ENCODE measurements at places on chromosomes 6 and 20. TPM values are rescaled to one million over a fixed set of nuclear protein-coding genes. Genes with fewer than 3 reads are reported as not detected.

GRCh38 chr6:118712969-118713368 lies 61.6 kb upstream of the CEP85L start:
- DNase-seq: peak; percentile 24

The INSM1 gene
- total RNA-seq: not detected

DNA sequence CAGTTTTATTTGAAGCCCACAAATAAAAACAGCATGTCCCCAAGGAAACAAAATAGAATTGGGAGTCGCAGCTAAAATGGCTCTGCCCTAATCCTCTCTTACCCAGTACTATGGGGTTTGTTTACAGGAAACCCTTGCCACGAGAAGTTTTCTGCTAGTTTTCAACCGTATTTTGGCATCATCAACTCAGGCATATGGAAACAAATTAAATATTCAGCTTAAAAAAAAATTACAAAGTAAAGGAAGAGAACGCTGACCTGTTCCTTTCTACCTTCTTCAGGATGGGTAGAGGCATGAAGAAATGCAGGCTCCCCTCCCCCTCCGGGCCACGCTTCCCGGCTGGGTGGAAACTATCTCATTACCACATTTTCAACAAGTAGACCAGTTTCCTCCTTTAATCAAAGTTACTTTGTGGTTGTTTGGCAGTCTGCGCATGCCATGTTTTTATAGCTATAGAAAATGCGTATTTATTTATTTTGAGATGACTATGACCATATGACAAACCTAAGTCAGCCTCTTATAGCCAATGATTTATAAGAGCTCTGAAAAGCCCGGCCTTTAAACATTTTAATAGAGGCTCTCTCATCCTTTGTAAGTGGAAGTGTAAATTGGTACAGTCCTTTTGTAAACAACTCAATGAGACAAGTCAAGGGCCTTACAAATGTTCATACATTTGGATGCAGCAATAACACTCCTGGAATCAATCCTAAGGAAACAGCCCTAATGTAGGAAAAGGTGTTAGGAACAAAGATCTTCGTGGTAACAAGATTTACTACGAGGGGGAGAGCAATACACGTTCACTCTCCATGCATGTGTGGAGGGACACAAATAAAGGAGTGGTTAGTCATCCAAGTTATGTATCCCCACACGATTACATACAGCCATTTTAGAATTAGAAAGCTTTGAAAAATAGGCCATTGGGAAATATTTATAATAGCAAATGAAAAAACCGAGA lies 16.1 kb upstream of the ZNF217 start:
- peak; percentile 27 for DNase-seq

The HSPA12B gene
- 8.7 TPM for total RNA-seq

GRCh38 chr6:128098000-128098581 lies 197.2 kb upstream of the THEMIS start:
- no peak for DNase-seq

The TMEM151B gene
- not detected for total RNA-seq

The SLC32A1 gene
- not detected for total RNA-seq

GRCh38 chr6:47749757-47750156 lies 32.1 kb upstream of the OPN5 start:
- no peak for DNase-seq

DNA sequence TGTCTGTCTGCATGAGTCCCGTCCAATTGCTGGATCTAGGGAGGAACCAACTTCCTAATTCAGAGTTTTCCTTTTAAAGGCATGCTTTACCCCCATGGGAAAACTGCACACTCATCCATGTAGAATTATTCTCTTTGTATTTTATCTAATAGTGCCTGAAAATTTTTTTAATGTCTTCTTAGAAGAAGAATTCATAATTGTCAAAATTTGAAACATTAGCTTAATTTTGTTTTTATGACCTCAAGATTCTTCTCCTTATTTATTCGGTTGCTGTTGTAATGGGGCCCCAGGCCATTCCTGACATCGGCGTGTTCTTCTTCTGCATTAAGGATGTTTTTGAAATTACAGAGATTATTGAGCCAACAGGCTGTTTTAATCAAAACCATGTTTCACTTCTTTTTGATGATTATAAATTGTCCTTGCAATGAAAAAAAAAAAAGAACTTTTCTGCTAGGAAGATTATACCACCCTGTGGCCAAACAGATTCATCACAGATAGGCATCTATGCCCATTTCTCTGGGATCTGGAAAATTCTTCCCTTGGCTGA lies 100.3 kb downstream of the ZNF217 start:
- no peak for DNase-seq

DNA sequence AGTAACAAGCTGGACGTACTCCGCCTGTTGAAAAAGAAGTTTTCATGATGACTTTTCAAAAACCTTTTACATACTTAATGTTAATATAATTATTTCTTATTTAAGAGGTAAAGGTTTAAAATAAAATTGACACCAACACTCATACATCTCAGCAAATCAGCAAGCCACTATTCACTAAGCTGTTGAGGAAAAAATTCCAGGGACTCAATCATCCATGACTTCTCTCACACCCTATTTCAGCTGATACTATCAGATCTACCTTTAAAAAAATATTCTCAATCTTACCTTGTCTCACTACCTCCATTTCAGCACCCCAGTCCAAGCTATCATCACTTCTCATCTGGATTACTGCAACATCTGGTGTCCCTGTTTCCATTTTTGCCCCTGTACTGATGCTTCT lies 109.3 kb downstream of the HACE1 start:
- no peak for DNase-seq

DNA sequence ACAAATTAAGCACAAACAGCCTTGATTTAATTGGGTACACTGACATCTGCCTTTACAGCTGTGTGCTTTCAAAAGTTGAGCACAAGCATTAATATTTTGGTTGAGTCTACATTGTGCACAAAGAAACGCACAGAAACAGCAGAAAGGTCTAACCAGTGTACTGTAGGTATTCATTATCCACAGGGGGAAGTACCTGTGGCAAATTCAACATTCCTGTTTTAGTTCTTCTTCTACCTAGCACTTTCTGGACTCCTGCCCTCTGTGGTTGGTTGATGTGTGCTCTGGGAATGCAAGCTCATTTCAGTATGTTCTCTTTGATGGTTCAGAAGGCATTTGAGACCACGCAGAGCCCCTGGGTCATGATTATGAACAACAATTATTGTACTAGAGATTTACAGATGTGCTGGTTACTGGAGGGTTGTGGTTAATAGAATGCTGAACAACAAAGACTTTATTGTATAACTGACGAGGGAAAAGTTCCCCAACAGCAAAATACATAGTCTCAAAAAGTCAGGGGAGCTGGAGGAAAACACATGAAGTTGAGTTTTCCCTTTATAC lies 26.6 kb upstream of the DAAM2 start:
- DNase-seq: no peak

The C6orf15 gene
- not detected for total RNA-seq

DNA sequence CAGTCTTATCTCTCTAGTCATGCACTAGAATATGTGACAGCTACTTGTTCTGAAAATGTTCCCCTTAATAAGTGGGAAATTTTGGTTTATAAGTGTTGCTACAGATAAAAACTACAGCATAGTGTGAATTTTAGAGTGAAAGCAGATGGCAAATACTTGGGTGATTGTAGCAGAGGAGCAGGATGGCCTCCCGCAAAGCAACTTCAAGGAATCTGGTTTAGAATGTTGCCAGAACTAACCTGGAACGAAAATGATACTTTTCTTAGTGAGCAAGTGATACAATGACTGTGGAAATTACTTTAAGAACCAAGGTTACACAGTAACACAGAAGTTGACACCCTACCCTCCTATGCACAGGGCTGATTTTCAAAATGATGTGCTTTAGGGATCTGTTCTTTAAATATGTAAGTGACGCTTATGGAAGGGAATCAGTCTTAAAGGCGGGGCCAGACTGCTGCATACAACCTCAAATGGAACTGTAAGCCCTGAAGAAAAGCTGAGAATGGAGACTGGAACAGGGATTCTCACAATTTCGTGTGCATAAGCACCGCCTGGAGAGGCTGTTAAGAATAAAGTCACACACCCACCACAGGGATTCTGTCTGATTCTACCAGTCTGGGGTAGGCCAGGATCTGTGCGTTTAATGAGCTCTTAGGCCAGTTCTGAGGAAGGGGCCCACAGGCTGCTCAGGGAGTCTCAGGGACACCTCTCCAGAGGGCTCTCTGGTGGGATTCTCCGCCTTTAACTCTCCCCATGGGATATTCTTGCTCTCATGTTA lies 97.9 kb downstream of the FYN start:
- DNase-seq: no peak

The LYRM2 gene
- total RNA-seq: 12.7 TPM

The ADGB gene
- not detected for total RNA-seq

The ME1 gene
- total RNA-seq: 2.2 TPM

DNA sequence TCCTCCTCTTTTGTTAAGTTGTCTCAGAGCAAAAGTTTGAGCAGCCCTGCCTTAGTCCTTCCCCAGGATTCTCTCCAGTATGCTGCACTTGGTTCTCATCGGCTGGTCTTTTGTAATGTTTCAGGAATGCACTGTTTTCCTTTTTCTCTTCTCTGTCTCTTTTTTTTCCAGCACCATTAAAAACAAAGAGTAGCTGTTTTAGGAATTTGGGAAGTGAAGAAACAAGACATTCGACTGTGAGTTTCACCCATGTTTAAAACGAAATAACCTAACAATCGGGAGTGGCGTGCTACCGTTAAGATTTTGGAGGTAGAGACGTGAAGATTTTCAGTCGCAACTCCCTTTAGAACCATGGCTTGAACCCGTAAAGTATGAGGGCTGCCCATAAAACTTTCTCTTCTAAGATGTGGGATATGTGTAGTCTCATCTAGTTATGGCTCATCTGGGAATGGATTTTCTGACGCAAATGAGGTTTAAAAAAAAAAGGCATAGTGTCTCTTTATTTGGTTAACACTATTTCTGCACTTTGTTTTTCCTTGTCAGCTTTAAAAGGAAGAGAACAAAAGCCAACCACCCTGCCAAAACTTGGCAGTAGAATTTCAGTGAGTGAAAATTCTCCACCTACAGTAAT lies 35.9 kb upstream of the RAB23 start:
- peak; percentile 30 for DNase-seq

The TRIM10 gene
- total RNA-seq: under 0.01 TPM

DNA sequence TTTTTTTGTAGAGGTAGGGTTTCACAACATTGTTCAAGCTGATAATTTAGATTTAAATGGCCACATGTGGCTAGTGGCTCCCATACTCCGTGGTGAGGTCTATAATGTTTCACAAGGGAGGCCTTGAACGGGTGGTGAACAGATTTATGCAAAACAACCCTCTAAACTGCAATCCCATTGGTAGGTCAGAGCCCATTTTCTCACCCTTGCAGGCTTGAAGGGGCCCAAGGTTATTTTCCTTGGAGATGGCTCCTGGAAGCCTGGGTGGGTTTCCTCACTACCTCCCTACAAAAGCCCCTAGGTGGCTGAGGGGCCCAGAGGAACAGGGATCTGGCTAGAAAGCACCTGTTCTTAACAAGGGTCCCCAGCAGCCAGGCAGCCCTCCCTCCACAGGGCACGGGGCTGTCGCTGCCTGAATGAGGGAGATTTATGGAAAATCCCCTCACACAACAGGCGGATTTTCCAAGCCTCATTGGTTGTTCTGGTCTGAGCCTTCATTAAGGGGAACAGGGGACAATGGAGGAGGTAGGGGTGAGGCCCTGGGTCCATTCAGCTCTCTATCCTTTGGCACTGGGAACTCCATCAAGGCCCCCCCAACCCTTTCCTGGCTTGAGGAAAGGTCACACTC lies 64.6 kb downstream of the VEGFA start:
- DNase-seq: no peak

GRCh38 chr20:44463466-44463865 lies 12.2 kb upstream of the TTPAL start:
- DNase-seq: no peak

DNA sequence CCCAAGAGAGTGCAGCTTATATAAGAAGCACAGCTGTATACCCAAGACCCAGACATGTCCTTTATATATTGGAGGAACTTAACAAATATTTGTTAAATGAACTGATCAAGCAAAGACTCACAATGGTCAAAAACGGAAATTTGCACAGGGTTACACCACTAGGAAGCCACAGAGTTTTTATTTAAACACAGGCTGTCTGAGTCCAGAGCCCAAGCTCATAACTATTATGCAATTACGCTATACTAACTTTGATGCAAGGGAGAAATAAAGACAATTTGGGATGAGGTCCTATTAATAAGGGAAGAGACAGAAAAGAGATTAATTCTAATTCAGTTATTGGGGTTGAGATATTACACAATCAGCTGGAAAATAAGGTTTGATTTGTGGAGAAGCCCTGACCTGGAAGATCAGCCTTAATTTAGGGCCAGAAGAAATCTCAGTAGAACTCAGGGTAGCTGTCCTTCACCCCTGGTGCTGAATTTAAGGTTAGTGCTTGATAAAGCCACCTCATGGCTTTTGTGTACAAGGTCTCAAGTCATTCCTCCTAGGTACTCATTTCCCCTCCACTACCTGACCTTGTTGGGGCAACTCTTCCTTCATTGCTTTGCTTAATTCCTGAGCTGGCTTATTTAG lies 10.5 kb upstream of the ZNF334 start:
- DNase-seq: peak; percentile 13

The KCNQ2 gene
- total RNA-seq: not detected

Data from lung microvascular endothelial cell (primary cell).